NCI-H69 (cell line): ENCODE measurements at places on chromosomes 6 and 20.
A peak's percentile ranks its signal among the peaks of the same experiment; 100 is the strongest.

DNA sequence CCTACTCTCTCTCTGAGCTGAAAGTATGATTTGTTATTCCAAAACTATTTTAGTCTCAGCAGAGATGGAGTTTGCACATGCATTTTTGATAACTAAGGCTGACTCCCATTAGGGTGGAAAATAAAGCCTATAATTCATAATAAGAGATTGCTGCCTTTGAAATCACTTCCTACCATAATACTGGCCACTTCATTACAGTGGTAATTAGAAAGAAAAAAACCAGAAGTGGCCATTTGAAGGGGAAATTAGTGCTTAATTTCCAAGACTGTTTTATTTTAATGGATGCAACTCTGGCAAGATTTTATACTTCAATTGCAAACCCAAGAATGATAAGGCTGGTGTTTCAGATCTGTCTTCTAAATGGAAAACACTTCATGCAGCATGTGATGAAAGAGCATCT is 43.4 kb downstream of the SLC35B3 start:
- peak; percentile 34 for DNase-seq

GRCh38 chr20:34754611-34755010 is 50.5 kb downstream of the TP53INP2 start:
- no peak for DNase-seq

GRCh38 chr20:33318096-33318429 is 35.0 kb downstream of the BPIFB1 start:
- DNase-seq = peak; percentile 44

- no peak for DNase-seq
Measured at GRCh38 chr6:151482290-151482689, 11.5 kb upstream of the CCDC170 start.

DNA sequence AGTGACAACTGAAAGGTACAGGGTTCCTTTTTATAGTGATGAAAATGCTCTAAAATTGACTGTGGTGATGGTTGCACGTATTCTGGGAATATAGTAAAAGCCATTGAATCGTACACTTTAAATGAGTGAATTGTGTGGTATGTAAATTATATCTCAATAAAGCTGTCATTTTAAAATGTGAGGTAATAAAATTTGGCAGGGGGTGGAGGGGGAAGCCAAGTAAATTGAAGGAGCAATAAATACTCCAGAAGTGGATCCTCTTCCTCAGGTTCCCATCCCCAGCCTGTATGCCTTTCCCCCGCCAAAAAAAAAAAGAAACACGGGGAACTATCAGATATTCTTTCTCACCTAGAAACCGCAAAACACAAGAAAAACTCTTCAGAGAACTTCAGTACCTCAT is 161.4 kb downstream of the MTFR2 start:
- DNase-seq = no peak

- no peak for DNase-seq
Measured at GRCh38 chr20:3479025-3479424, 8.2 kb downstream of the ATRN start.

DNA sequence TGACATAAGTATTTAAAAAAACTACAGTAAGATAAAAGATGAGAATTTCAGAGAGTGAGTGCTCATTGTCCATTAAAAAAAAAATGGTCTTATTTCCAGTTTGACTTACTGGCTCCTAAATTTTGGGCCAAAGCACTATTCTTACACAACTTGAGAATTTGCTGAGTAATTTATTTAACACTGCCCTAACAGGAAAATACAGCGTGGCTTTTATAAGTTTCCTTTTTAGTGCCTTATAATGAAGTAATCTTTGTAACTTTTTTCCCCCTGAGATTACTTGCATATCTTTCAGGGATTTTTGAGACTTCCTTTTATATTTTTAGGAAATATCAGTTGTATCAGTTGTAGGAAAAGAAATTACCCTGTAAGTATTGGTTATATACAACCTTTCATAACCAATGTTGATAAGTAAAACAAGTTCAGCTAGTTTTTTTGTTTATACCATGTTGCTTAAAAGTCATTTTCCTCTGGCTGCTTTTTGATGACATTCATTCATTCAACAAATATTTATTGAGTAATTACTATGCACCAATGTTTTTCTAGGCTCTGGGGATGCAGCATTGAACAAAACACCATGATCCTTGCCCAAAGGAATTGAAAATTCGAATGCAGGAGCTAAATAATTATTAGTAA is 106.4 kb upstream of the SGK1 start:
- DNase-seq = no peak

- no peak for DNase-seq
Measured at GRCh38 chr6:28980137-28980851, 24.8 kb downstream of the ZNF311 start.

DNA sequence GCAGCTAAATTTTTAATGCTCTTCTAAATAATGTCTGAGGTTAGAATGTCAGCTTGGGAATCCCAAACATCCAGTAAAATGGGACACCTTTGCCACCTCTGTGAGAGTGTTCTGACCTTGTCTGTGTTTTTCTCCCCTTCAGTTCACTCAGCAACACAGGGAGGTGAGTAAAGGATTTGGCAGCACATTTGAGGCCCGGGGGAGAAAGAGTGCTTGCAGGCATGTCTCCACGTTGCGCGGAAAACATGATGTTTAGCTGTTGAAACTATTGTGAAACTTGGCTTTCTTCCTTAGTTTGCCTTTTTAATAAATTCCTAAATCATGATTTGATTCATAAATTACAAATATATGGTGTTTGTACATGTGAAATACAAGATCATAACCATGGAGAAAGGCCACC is 707.8 kb upstream of the FLRT3 start:
- no peak for DNase-seq

- DNase-seq = no peak
Measured at GRCh38 chr6:158244373-158244772, 67.9 kb upstream of the TULP4 start.

DNA sequence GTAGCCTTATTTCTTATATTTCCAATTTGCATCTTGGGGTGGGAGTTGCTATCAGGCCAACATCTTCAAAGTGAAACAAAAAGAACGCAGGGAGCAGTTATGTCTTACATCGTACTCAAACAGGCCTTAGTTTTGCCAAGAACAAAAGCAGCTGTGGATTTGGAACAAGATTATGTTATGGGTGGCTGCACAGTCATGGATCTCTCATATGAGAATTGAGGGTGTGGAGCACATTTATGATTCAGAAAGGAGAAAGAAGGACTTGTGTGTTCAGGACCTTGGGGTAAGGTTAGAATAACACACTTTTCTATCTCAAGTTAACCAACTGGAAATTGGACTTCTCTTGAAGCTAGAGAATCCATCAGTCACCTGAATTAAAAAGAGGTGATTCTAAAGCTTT is 259.9 kb downstream of the FOXA2 start:
- DNase-seq = no peak

DNA sequence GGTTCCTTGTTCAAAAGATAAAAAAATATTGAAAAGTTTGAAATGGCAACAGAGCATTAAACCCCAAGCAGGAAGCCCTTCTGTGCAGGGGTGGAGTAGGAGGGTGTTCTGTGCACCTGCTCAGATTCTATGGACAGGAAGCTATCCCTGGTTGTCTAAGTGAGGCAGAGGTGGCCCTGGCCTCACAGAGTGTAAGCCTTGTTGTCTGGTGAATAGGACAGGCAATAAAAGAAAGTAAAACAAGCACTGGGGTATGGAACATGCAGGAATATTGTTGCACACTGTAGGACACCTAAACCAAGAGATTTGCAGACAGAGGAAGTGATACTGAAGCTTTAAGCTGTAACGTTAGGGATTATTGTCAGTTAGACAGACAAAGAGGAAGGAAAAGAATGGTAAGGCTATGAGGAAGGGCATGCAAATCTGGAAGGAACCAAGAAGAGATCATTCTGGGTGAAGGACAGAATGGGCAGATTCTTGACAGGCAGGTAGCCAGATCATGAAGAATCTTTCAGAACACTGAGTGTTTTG is 66.8 kb downstream of the TBC1D7 start:
- DNase-seq = peak; percentile 16

DNA sequence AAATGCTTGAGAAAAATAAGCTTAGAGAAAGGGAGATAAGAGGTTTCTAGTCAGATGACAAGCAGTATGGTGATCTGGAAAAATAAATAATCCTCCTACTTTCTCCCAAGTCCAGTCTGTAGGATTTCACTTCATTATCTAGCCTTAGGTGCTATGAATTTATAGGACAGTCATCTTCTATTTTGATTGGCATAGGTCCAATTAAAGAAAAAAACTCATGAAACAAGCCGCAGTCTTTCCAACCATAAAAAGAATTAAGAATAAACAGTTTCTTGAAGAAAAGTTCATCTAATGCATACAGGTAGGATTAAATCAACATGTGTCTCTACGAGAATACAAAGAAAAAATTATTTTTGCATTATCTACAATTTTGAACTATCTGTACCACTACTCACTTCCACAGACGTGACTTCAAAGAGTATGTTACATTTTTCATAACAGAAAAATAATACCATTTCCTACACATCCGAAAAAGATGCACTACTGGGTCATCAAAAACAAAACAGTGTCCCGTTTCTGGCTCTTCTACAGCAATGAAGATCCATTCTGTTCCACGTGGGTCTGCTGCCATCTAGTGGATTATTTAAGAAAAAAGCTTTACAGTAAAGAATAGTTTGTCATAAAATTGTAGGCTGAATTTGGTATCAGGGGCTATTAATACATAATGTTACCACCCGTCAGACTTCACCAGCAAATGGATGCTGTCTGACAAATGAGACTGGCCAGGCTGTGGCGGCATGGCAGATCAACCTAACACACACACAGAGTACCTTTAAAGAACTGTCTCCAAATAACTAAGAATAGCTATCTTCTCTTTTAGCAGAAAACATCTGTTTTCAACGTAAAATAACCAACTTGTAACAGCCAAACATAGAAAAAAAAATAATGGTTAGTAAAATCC is 28.9 kb downstream of the STX7 start:
- DNase-seq = peak; percentile 77

- DNase-seq = no peak
Measured at GRCh38 chr20:44073675-44074071, 113.3 kb downstream of the JPH2 start.

DNA sequence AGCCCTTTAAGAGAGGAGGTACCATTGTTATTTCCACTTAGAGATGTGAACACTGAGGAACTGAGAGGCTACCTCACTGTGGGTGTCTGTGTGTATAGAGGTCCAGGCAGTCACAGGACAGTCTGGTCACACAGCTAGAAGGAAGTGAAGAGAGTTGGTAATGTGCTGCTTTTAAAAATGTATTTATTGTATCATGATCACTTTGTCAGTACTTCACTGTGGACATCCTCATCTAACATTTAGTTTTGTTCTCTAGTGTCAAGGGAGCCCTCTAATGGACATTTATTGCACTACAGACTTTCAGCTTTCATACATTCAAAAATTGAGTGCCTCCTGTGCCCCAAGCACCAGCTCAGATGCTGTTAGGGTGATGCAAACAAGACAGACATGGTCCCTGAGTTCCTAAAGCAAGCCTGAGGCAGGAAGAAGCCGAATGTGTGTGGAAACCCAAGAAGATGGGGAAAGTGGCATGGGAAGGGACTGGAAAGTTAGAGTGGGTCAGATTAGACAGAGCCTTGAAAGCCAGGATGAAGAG is 123.0 kb downstream of the SLC16A10 start:
- DNase-seq = peak; percentile 47

GRCh38 chr6:8513174-8513573 is 77.8 kb upstream of the SLC35B3 start:
- DNase-seq = peak; percentile 81

GRCh38 chr6:7723554-7723953 is 2.3 kb upstream of the BMP6 start:
- no peak for DNase-seq

- DNase-seq = no peak
Measured at GRCh38 chr6:13165502-13166172, 162.7 kb downstream of the TBC1D7 start.

DNA sequence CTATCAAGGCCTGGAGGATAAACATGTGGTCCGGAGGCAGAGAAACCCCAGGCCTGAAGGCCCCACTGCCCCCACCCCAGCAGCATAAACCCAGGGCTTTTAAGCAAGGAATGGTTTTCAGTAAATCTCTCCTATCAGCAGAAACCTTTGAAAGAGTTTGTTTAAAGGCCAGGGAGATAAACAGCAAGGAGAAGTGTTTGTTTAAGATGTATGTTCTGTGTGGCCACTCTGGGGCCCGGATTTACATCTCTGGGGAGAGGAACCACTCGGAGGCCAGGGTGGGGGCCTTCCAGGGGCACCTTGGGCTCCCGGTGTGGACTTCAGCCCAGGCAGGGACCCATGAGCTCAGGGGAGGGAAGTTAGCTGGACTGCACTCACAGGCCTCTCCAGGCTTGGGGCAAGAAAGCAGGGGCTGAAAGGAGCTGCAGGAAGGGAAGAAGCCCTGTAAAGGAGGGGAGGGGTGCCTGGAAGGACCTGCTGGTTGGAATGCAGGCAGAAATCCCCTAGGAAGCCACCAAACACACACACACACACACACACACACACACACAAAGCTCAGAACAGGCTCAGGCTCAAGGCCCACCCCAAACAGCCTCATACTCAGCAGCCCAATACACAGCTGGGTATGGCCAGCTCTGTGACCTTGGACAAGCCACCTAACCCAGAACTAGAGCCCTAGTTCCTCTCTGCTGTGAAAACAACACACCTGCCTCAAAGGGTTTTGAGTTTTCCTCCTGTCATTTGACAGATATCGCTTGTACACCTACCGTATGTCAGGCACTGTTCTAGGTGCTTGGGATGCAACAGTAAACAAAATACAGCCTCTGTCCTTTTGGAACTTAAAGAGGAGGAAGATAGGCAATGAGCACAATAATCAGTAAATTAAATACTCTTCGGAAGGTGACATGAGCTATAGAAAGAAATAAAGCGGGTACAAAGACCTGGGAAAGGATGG is 26.2 kb upstream of the FOXP4 start:
- no peak for DNase-seq

DNA sequence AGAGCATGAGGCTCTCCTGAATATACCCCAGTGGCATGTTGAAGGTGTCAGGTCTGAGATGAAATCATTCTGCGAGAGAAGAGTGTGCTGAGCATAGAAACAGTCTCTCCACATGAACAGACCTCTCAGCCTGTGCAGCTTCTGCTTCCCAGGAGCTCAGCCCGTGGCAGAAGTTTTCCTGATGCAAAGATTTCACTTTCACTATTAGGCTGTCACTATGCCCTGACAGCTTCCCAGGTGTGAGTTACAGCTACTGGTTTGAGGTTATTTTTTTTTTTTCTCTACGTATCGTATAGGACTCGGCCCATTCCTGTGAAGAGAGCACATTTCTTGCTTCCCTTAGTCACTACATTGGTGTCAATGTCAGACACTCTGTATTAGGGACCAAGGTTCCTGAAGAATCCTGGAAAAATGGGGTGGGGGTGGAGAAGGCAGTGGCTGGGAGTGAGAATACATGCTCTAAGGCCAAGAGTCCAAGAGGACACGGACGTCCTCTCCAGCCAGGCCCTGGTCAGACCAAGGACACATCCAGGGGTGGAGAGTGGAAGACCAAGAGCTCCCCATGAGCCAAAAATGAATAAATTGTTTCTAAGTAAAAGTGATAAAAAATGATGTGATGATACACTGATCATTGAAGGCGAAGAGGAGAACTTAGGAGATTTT is 121.2 kb upstream of the AKAP12 start:
- DNase-seq = no peak

- peak; percentile 86 for DNase-seq
Measured at GRCh38 chr20:46060301-46060881, 29.4 kb downstream of the NCOA5 start.

GRCh38 chr6:11185204-11185842 is 47.1 kb downstream of the NEDD9 start:
- DNase-seq = no peak

GRCh38 chr6:71194724-71195123 is 93.9 kb upstream of the OGFRL1 start:
- no peak for DNase-seq
